ENCODE measurements at places on chromosomes 12 and 14.

DNA sequence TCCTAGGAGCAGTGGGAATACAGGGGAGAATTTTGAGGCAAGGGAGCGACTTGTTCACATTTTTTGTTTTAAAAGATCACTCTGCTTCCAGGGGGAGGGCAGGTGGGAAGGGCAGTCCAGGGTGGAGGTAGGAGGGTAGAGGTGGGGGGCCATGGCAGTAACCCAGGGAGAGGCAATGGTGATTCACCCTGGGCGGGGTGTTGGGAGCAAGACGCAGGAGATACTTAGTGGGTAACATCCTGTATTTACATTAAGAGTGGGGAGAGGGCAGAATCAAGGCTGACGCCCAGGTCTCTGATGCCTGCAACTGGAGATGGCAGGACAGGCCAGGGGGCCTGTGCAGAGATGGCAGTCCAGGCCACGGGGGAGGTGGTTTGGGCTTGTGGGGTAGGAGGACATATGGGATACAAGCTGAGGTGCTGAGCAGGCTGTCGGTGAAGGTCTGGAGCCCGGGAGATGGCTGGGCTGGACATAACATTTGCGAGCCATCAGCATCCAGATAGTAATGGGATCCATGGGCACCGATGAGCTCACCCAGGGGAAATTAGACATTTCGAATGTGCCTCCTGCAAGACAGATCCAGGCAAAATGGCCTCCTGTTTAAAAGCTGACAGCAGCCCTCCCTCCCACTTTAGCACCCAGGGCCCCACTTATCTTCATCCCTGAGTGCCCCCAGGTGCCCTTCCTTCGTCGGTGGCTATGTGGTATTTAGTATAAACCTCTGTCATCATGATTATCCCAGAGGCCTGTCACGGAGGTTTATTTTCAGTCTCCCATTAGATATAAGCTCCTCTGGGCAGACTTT, 9.3 kb downstream of the EML1 start:
- no peak for DNase-seq

- no peak for DNase-seq
These were observed 262.0 kb upstream of the G2E3 start for GRCh38 chr14:30296931-30297405.

GRCh38 chr14:71651228-71651627, 281.0 kb upstream of the RGS6 start:
- DNase-seq: no peak

- DNase-seq: no peak
These were observed 19.9 kb downstream of the CCND2 start for GRCh38 chr12:4293299-4293965.

DNA sequence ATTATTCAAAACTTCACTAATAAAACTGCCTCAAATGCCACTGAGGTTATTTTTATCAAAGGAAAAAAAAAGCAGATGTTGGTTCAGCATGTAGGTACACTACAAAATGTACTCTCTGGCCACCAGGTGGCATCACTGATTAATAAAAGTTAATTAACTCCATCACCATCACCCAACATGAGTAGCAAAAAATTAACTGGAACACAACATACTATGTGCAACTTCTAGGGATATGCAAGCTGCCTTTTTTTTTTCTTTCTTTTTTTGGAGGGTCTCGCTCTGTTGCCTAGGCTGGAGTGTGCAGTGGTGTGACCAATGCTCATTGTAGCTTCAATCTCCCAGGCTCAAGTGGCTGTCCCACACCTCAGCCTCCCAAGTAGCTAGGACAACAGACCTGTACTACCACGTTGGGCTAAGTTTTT, 43.8 kb upstream of the NR2C1 start:
- DNase-seq: peak; percentile 82

DNA sequence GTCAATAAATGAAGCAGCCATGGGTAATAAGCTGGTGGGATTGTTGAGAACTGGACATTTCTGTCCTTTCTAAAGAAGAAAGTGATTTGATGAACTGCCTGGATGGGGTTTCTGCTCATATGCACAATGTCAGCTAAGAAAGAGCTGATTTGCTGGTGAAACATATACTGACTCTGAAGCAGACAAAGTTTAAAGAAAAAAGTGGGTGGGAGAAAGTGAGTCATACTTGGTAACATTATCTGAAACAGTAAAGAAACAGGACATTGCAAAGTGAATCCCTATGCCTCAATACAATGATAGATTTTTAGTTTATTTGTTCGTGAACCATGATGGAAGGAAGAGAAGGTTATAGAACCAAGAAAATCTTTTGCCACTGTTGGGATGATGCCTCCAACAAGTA, 95.6 kb upstream of the DNM1L start:
- DNase-seq: no peak

DNA sequence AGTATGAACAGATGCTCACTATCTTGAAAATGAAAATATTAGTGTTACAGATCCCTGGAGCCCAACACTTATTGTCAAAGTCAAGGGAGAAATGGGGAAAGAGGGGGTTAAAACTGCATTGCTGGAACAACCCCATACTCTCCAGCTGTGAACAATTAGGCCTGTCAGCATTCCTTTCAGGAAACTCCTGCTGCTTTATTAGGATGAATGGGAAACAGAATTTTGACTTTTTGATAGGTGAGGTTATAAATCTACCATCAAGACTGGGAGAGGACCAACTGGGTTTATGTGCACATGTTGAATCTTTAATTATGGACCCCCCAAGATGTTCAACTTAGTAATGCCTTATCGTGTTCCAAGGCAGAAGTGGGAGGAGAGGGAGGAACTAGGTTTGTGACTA, 85.0 kb downstream of the TMTC1 start:
- no peak for DNase-seq

GRCh38 chr12:30019366-30020140, 235.8 kb upstream of the TMTC1 start:
- no peak for DNase-seq

GRCh38 chr14:79337761-79338160, 873.5 kb downstream of the DIO2 start:
- no peak for DNase-seq

DNA sequence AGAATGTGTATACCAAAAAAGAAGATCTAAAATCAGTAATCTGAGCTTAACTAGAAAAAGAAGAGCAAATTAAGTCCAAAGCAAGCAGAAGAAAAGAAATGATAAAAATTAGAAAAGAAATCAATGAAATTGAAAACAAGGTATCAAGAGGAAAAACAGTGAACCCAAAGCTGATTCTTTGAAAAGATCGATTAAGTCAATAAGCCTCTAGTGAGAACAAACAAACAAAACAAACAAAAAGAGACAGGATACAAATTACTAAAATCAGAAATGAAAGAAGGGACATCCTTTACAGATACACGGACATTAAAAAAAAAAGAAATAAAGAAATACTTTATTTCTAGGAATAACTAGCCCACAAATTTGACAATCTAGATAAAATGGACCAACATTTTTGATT, 12.9 kb upstream of the GALNT8 start:
- DNase-seq: no peak

- DNase-seq: no peak
These were observed 4.0 kb downstream of the FGF6 start for GRCh38 chr12:4441355-4442335.

DNA sequence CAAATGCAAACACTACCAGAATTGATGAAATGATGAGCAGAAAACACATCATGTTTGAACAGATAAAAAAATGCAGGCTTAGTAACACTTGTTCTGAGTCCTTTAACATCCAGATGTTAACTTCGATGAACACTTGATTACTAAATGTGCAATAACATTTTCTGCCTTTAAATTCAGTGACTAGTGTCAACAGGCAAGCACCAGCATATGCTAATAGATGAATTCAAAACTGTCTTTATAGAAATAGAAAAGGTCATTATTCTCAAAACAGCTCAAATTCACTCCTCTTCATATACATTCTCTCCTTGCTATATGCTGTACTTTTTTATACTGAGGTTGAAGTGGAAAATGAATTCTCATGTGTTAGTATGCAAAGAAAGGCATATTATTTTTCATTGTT, at the start of gene TAS2R19:
Gene TAS2R19 (minus strand): TSS at position 101 of the 400 bp plus-strand sequence. CDS start 49 bp downstream, at position 52.
- no peak for DNase-seq

GRCh38 chr12:20711846-20712245, 16.7 kb downstream of the SLCO1C1 start:
- DNase-seq: no peak

GRCh38 chr12:117884161-117884560, 84.6 kb downstream of the KSR2 start:
- DNase-seq: no peak

GRCh38 chr14:39442293-39442692, 10.1 kb upstream of the FBXO33 start:
- DNase-seq: no peak

GRCh38 chr14:72546344-72547016, 347.4 kb downstream of the DPF3 start:
- no peak for DNase-seq

DNA sequence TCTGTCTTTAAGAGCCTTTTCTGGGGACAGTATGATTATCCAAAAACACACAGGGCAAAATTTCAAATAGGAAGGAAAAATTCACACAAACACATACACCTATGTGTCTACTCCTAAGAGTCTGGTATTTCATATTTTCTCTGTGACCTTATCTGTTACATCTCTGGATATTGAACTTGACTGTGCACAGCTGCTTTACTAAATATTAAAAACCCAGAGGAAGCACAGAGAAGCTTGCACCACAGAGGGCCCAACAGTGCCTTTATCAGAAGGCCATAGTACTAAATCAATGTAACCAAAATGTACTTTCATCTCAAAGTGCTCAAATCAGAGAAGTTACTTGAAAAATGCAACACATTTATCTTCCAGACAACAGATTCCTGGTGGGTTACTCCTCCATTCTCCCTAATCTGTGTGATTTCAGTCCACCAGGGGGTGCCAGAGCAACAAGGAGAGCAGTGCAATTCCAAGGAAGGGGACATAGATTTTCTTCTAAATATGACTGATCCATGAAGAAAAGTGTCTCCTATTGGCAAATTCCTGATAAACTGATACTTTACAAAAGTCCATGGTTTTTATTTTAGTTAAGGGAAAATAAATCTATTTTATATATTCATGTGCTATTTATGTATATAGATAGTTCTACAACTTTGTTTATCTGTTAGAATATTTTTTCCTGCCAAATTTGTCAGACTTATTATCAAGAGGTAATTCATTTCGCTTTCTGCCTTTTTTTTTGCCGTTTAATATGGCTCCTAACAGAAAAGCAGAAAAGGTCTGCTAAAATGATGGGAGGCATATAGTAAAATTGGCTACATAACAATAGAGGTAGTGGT, 617.6 kb downstream of the LRFN5 start:
- no peak for DNase-seq

GRCh38 chr14:77909911-77910310, 110.0 kb downstream of the ADCK1 start:
- DNase-seq: no peak

DNA sequence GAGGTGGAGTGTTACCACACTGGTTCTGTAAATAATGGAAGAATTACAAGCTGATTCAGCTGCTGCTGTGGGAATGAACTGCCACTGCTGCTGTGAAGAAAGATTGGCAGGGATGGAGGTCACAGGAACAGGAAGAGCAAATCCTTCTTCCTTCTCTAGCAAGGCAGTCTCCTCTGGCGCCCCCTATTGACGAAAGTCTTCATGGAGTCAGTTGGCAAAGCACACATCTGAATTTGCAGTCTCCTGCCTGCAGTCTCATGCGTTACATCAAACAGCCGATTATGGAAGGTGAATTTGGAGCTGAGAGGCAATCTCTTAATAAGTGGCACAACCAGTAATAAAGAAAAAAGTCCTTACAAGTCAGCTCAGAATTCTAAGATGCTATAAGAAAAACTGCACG, 106.0 kb upstream of the TMTC1 start:
- DNase-seq: no peak

DNA sequence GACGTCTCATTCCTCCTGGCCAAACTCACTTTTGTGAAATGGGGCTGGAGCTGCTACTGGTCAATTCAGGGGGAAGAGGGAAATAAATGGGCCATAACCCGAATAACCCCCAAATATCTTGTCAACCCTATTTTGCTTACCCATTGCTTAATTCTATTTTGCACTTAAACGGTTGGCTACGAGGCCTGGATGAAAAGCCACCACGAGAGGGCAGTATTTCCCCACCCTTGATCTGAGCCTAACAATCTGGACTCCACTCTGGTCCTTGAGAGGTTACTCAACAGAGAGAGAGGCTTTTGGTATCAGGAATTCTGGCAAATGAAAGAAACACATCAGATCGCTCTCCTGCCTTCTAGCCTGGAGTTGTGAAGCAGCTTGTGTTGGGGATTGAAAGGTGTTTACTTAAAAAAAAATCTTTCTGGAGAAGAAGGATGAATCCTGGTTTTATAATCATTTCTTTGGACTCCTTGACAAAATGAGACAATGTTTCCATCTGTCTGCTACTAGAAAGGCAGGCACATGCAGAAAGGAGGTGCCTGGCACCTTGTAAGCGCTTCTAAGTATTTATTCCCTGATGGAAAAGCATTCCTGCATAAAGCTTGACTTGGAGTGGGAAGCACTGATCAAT, 22.4 kb upstream of the FBXO21 start:
- peak; percentile 56 for DNase-seq

DNA sequence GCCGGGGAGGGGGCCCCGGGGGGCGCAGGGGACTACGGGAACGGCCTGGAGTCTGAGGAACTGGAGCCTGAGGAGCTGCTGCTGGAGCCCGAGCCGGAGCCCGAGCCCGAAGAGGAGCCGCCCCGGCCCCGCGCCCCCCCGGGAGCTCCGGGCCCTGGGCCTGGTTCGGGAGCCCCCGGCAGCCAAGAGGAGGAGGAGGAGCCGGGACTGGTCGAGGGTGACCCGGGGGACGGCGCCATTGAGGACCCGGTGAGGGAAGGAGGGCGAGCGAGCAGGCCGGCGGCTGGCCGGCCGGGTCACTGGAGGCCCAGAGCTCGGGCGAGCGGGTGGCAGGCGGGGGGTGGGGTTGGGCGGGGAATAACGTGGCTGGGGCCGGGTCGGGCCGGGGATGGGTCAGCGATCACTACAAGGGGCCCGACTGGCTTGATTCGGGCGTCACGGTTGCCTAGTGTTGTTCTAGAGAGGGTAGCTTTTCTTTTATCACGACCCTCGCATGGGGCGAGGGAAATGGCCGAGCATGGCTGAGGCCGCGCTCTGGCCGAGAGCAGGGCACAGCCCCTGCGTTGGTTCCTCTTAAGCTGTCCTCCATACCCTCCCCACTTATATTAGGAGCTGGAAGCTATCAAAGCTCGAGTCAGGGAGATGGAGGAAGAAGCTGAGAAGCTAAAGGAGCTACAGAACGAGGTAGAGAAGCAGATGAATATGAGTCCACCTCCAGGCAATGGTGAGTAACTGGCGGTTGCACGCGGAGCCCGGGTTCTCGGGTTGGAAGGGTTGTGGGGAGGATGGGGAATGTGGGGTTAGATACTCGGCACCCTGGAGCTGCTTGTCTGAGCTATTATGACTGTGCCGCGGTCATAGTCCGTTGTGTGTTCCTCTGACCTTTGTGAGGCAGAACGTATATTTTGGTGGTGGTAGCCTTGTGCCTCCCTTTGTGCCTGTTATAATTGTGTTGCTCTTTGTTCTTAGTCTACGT, 603 bp downstream of the PABPN1 start:
- peak; percentile 35 for DNase-seq

- no peak for DNase-seq
These were observed 255.8 kb downstream of the TMTC2 start for GRCh38 chr12:82942521-82942920.

GRCh38 chr12:79925492-79925891, 9.4 kb downstream of the PPP1R12A start:
- no peak for DNase-seq

- no peak for DNase-seq
These were observed 9.6 kb downstream of the CRADD start for GRCh38 chr12:93686572-93687356.

GRCh38 chr12:54959291-54960018, 25.1 kb downstream of the TESPA1 start:
- no peak for DNase-seq

Data from hematopoietic multipotent progenitor cell treated with erythropoietin and hydrocortisone succinate and interleukin-3 and kit ligand, for 15 days (in vitro differentiated cells).